Kasumi-1 (cell line): ENCODE measurements at places on chromosomes 7 and 10.

GRCh38 chr10:14173706-14174594 lies 156.8 kb downstream of the FRMD4A start:
- no peak for DNase-seq

DNA sequence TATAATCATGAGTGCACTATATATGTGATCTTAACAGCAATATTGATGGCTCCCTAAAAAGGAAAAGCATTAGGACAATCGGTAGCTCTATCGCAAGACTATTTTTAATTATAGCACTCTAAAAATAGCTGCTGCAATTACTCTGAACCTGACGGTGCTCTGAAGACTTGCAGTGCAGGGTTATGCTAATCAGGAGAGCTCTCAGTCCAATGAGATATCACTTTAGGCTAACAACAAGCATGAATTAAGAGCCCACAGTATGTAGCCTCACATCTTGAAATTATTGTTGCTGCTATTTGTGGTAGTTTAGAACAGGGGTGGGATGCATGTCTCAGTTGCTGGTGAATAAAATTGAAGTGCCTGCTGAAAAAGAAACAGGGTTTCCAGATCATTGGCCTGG lies 515.8 kb upstream of the AKR1E2 start:
- no peak for DNase-seq

GRCh38 chr10:31194986-31195385 lies 124.0 kb upstream of the ZEB1 start:
- DNase-seq: no peak

DNA sequence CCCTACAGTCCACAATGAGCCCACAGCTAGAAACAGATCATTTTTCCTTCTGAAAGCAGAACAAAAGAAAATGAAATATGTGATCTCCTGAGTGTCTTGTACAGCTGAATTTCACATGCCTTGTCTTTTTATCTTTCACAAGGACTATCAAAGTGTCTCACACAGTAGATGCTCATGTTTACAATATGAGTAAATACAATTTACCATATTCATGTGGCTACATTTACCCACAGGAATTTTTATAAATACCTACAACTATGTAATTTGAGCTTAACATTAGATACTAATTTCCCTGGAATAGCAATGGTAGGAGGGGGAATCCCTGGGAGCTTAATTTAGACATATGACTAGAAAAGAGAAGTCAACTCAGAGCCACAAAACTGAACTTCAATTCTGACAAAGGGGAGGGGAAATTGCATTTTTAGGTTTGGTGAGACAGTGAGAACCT lies 186.2 kb downstream of the MACC1 start:
- no peak for DNase-seq

DNA sequence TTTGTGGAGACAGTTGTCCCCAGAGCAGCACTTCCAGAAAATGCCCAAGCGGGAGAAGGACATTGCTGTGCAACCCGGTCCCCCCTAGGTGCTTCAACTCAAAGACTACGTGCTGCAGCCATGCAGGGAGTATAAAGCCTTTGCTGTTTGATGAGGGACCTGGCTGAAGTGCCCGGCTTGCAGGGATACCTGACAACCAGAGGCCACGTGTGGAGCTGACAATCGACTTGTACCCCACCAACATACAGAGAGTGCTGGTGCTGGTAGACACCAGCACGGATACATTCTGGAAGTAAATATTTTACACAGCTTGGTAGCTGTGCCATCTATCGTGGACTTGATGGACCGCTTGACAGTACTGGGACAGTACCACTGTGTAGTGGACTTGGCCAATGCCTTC lies 240.6 kb downstream of the CACNA2D1 start:
- no peak for DNase-seq

- DNase-seq: no peak
These were observed 1.3 kb downstream of the SEC61G start for GRCh38 chr7:54757711-54758110.

- DNase-seq: no peak
These were observed 96.0 kb upstream of the TMEM168 start for GRCh38 chr7:112886208-112886607.

DNA sequence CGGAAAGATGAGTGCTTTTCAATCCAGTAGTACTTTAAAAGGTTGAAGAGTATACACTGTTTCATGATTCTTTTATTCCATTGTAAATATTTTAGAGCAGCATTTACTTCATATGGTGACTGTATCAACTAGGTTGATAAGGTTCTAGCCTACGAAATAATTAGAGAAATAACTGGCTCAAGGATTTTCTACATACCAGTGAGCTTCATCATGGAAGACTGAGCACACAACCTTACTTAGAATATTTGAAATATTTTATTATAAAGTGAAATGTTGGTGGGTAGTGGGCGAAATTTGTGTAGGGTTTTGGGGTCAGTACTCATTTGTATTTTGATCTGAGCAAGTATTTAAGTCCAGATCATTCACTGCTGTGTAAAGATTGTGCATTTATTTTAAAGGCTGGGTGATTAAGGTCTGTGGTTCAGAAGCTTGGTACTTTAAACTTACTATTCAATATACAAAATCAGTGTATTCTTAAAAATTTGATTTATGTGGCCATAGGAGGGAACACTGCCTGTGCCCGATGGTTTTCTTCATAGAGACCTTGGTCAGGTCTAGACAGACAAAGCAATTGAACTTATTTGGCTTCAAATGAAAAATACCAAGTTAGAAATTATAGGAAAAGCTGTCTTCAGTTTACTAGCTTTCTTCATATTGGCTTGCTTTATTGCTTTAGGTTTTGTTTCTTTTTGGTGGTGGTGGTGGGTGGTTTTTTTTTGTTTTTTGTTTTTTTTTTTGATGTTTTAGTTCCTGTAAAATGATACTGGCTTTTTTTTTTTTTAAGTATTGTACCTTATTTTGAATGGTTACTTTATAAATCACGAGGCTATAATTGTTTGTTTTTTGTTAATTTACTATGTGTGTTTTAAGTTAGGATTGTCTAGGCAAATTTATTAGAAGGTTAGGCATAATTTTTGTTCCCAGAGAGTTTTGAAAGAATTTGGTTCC lies 3.0 kb downstream of the KMT2E start:
- no peak for DNase-seq

- DNase-seq: no peak
These were observed 22.4 kb downstream of the MTURN start for GRCh38 chr7:30157204-30157603.

DNA sequence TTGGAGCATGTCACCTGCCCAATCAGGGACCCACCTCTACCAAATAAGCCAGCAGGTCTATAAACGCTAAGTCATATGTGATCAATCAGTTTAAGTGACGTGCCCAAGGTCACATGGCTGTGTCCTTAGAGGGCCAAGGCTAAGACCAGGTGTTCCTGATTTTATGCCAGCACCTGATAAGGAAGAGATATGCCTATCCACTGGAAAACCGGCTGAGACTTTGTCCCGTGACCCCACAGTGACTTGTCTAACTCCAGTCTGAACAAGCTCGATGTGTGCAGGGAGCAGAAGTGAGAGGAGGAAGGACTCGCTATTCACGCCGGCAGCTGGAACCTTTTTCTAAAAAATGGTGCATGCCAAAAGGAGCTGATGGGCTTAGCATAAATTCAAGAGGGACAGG lies 57.0 kb downstream of the PRKAG2 start:
- DNase-seq: no peak

- no peak for DNase-seq
These were observed 122.7 kb downstream of the AOAH start for GRCh38 chr7:36601601-36602000.

DNA sequence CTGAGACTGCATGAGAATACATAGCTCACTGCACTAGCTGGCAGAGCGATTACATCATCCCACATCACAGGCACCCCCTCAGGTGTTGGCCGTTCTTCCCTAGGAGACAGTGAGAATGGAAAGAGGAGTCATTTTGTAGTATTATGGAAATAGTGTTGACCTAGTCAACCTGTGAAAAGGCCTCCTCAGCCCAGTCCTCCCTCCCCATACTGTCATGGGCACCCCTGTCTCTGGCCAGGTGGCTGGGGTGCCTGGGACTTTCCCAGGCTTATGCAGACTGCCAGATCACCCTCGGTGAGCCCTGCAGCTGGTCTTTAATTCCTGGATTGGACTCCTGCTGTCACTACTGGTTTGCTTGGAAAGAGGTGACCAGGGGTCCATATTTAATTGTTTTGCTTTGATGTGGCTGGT lies 4.0 kb downstream of the INPP5A start:
- DNase-seq: no peak

DNA sequence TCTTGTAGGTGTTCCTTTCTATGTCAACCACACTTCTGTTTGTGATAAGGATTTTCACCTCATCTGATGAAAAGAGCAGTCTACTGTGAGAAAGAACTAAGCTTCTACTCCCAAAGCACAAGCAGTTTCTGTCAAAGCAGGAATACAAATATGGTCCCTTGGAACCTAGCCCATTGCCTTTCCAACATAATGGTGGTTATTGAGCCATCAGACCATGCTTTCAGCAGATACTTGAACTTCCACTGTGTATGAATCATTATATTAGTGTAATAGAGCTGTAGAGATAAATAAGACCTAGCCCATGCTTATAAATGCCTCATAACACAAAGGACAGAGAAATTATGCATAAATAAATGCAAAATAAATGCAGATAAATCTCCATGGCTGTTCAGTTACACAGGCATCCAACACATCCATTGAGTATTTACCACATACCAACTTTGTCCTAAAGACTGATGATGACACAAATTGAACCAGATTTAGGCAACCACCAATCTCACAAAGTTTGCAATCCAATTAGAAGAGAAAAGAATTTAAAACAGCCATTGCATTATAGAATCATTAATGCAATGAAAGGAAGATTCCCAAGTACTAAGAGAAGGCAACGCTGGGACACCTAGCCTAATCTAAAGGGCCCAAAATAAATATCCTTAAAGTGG lies 729.4 kb upstream of the C7orf33 start:
- DNase-seq: no peak

DNA sequence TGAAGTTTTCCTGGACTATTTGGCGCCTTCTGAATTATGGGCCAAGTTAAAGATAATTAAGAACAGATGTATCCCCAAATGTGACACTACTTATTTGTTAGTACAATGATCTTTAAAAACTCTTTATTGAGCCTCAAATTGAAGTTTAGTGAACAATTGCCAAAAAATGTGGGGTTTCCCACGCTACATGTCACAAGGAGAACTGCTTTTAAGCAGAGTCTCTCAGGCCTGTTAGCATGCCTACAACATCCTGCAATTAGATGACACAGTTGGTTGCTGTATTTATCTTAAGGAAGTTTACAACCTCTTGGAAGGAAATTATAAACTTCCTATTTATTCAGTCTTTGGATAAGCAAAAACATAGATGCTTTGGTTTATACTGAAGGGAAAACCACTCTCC lies 733.0 kb downstream of the TNS3 start:
- no peak for DNase-seq

DNA sequence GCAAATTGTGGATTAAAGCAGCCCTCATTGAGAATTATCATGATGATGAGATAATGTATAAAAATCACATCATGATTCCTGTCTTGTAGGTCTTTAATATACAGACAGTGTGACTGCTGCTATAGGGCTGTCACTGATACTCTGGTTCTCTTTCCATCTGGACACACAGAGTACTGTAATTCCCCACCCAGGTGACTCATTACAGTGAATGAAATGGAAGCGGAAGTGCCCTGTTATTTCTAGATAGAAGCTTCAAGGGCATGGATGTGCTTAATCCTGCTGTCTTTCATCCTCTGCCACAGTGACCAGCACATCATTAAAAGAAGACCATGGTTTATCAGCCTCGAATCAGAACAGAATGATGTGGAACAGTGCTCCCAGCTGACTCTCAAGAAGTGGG lies 1234.0 kb downstream of the SORCS3 start:
- DNase-seq: no peak

DNA sequence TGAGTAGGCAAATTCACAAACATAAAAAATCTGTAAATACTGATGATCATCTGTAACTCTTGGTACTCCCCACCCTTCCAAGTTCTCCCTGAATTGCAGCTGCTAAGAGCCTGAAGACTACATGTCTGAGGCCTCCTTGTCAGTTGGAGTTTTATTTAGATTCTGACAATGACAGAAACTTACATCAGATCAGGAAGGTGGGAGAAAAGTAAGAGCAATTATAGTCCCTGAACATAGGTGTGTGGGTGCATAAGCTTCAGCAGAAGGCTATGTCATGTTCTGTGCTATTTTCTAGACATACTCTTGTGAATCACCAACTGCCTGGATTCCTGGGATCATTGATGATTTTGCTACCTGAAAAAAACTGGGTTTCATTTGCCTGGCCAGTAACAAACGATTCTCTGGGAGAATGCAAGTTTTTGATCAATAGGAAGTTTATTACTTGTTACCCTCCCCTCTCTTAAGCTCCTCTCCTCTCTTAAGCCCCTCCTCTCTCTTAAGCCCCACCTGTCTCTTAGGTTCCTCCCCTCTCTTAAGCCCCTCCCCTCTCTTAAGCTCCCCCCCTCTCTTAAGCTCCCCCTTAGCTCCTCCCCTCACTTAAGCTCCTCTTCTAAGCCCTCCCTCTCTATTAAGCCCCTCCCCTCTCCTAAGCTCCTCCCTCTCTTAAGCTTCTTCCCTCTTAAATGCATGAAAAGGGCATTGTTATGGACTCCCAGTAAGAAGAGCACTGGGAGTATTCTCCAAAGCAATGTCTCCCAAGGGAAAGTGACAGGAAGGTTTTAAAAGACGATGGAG lies 1183.4 kb upstream of the AUTS2 start:
- no peak for DNase-seq

- no peak for DNase-seq
These were observed 52.6 kb downstream of the HTR7 start for GRCh38 chr10:90805206-90805605.

GRCh38 chr7:69318794-69319193 lies 279.5 kb upstream of the AUTS2 start:
- DNase-seq: no peak

DNA sequence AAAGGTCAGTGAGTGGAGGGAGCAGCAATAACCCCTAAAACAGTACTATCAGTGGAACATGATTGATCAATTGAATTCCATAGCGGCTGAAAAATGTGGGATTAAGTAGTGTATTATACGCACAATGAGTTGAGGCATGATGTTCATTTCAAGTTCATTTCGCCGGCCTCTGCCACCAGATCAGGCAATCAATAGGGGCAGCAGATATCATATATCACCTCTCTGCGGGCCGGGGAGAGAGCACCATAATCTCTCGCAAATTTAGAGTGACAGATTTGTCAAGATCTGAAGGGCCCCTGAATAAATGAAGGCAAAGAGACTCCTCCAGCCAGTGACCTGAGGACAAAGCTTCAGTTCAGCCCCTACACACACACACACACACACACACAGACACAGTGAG lies 58.5 kb downstream of the PAX2 start:
- no peak for DNase-seq
